ENCODE measurements at places on chromosomes 7 and 10.

DNA sequence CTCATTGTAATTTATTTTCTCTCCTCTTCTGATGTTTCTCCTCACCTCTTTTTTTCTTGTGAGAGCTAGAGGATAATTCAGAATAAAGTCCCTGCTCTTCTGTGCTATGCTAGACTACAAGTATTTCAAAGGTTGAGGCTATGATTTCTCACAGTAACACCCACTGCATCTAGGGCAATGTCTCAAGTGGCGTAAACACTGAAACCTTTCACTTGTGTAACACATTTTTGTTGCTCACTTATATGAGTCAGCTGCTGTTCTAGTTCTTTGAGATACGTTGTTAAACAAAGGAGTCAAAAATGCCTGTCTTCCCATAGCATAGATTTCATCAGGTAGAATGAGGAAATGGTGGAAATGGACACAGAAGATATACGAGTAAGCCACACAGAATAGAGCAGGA, 305.1 kb upstream of the PITRM1 start:
- DNase-seq, result no peak

- DNase-seq, result no peak
Observed at GRCh38 chr7:28124413-28124812, 56.2 kb downstream of the JAZF1 start.

DNA sequence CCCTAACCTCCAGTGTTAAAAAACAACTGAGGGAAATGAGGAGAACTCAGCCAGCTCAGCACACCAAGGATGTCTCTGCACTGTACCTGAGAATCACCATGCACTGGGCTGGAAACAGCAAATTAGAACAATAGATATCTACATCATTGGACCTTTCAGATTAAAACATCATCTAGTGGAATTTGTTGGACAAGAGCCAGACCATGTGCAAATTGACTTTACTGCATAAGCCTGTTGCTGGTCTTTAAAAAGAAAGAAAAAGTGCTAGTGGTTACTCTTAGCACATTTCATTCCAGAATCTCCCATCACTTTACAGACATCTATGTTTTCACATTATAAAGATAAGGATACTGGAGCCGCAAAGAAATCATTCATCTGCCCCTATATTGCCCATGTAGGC, 75.4 kb downstream of the FGFR2 start:
- no peak for DNase-seq

DNA sequence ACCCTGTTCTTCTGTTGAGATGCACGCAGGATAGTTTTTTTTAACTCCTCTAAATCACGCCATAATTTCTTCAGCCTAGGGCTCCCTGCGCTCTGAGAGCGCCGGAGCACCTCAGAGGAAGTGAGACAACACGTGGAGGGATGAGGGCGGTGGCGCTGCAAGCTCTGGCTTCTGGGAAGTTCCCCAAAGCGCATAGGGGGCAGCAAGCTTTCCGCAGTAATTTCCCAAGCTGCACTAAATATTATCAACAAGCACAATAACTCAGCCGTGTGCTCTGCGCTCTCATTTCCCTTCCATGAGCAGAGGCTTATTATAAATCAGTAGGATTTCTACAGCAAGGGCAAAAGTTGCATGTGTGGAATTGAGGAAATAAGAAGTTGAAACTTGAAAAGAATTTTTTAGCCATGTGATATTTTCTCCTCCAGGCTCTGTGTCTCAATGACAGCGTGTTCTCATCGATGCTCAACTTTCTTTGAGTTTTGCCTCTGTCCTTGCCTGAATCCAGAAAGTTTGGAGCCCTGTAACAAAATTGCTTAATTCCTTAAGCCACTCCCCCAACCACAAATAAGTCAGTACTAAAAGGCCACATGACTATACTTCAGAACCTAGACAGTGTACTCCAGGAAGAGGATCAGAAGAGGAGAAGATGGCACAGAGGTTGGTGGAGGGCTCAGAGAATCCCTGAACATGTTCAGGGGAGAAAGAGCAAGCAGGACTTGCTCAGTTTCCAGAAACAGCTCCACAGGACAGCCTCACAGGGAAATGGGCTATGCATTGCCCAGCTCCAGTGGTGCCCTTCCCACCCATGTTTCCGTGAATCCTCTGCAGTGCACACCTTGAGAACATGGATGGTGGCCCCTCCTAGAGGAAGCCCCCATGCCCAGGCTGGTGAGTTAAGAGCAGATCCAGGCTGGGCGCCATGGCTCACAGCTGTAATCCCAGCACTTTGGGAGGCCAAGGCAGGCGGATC, 221.5 kb upstream of the GHITM start:
- no peak for DNase-seq

- DNase-seq, result no peak
Observed at GRCh38 chr10:99457813-99458212, 27.4 kb upstream of the GOT1 start.

DNA sequence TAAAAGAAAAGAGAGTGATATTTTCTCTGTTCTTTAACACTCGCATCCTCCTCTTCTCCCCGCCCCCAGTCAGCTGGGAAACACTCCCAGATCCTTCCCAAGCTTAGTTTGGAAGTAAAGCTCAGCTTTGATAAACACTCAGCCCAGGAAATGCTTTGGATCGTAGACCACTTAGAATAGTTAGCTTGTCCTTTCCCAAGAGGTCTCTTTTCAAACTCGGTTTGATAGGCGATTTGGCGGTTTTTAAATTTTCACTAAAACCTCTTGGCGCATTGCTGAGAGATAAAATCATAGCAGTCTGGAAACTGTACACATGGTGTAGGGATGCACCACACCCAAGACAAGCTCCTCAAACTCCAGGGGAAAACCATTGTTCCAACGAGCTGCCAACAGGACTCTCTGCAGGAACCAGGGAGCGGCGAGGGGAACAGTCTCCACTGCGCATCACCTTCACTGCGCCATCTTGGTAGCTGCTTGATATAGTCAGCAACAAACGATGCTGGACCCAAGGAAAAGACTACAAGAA, 22.3 kb downstream of the SMURF1 start:
- no peak for DNase-seq

Data from T-helper 1 cell (primary cell).